ENCODE measurements at places on chromosomes 2 and 18. TPM values are rescaled to one million over a fixed set of nuclear protein-coding genes. Genes with fewer than 3 reads are reported as not detected.

CIB4 gene
- polyA plus RNA-seq: not detected

EFEMP1 gene
- polyA plus RNA-seq: not detected

TMEM169 gene
- polyA plus RNA-seq: 1.1 TPM

CAPN14 gene
- polyA plus RNA-seq: 0.07 TPM

RMDN2 gene
- polyA plus RNA-seq: 6.3 TPM

GRCh38 chr18:51862051-51862715, 477.8 kb upstream of the DCC start:
- no peaks in the 10 kb centered on the region for H3K27me3 ChIP-seq
- H3K27ac ChIP-seq: no peak overlapping the region
- no peak overlapping the region for H3K4me3 ChIP-seq
- no peaks in the 10 kb centered on the region for H3K4me1 ChIP-seq

GRCh38 chr2:50951437-50951836, 80.5 kb downstream of the NRXN1 start:
- no peak overlapping the region for H3K27ac ChIP-seq
- H3K4me3 ChIP-seq: no peak overlapping the region
- DNase-seq: no peak
- H3K4me1 ChIP-seq: no peaks in the 10 kb centered on the region
- no peaks in the 10 kb centered on the region for H3K27me3 ChIP-seq

GRCh38 chr2:40204268-40204667, 247.6 kb downstream of the SLC8A1 start:
- H3K27me3 ChIP-seq: no peaks in the 10 kb centered on the region
- H3K4me3 ChIP-seq: no peak overlapping the region
- no peaks in the 10 kb centered on the region for H3K4me1 ChIP-seq
- no peak for DNase-seq

GRCh38 chr2:5176764-5177163, 515.4 kb upstream of the SOX11 start:
- no peak overlapping the region for H3K4me3 ChIP-seq
- H3K36me3 ChIP-seq: no peaks in the 10 kb centered on the region
- H3K27me3 ChIP-seq: no peaks in the 10 kb centered on the region
- no peaks in the 10 kb centered on the region for H3K4me1 ChIP-seq
- DNase-seq: no peak

- H3K36me3 ChIP-seq: no peaks in the 10 kb centered on the region
- no peak overlapping the region for H3K4me3 ChIP-seq
- no peaks in the 10 kb centered on the region for H3K27me3 ChIP-seq
- H3K4me1 ChIP-seq: peaks cover 36% of the 10 kb centered on the region
- no peak overlapping the region for H3K27ac ChIP-seq
Measured at GRCh38 chr2:201433394-201433995, 17.8 kb downstream of the TRAK2 start.

DNA sequence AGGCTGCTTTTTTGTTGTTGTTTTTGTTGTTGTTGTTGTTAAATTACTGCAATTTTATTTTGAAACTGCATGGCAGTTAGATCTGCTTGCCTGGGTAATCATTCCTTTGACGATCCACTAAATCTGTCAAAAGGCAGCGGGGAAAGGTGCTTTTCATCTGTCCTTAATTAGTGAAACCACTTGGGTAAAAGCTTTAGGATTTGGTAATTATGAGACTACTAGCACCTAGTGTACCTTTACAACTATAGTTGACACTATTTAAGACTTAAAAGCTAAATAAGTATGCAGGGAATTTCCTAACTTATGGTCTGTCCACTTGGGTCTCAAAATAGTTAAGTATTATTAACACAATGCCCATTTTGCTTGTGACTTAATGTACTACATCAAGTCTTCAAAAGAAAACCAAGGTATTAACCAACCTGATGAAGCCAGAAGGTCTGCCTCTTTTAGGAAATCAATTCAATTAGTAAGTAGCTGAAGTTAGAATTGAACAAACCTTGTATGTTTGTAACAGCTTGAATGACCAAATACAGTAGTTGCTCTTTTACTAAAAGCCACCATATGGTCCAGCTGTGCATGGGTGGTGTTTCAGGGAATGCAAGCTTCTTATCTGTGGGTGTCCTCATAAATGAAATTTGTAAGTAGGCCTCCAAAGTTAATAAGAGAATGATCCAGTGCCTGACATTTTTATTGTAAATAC, 44.8 kb downstream of the NAB1 start:
- H3K4me3 ChIP-seq: no peak overlapping the region
- DNase-seq: no peak
- H3K27me3 ChIP-seq: no peaks in the 10 kb centered on the region
- H3K4me1 ChIP-seq: no peaks in the 10 kb centered on the region

GRCh38 chr2:219118504-219118903, 42.1 kb downstream of the NHEJ1 start:
- no peak overlapping the region for H3K27ac ChIP-seq
- no peaks in the 10 kb centered on the region for H3K27me3 ChIP-seq
- H3K36me3 ChIP-seq: no peaks in the 10 kb centered on the region
- no peak overlapping the region for H3K4me3 ChIP-seq
- no peak for DNase-seq

DNA sequence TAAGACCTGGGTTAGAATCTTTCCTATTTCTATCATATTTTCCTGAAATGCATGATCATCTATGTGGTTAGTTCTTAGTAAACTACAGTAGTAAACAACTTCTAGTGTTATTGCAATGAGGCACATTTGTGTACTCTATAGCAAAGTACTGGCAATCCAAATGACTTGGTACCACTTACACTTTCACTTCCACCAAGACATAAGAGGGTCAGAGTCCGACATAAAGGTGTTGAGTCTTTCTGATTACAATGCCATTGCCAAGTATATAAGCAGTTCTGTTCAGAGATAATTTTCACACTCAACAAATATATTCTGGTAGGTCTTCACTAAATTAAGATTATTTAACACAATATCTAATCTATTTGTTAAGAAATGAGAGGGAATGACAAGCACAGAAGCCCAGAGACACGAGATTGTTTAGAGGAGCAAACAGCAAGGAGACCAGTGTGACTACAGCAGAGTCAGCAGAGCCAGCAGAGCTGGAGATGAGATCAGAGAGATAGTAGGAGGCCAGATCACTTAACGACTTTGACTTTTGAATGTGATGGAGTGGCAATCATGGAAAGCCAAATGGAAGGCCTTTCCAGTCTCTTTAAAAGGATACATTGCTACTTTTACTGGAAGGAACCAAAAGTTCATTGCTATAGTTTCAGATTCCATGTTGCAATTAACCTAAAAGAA, 27.5 kb downstream of the SOS1 start:
- H3K36me3 ChIP-seq: no peaks in the 10 kb centered on the region
- H3K4me1 ChIP-seq: peaks cover 18% of the 10 kb centered on the region
- no peak overlapping the region for H3K4me3 ChIP-seq
- no peak overlapping the region for H3K27ac ChIP-seq

- no peak overlapping the region for H3K27ac ChIP-seq
- H3K4me1 ChIP-seq: no peaks in the 10 kb centered on the region
- H3K27me3 ChIP-seq: no peaks in the 10 kb centered on the region
- DNase-seq: no peak
- H3K4me3 ChIP-seq: no peak overlapping the region
Measured at GRCh38 chr2:26711457-26712161, 19.1 kb downstream of the KCNK3 start.

DNA sequence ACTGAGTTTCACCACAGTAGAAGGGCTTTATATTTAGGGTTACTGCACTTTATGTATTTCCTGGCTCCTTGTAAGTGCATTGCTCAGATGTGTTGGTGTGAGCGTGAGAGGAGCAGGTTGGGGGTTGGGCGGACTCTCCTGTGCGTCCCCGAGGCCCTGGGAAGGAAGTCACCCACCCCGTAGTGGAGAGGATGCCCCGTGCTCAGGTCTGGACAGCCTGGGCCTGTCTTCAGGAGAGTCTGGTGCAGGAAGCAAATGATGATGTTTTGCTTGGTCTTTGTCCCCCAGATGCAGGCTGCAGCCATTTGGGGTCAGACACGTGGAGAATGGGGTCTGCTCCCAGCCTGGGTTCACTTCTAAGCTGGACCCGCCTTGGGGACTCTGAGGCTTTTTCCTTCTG, 182.8 kb downstream of the LDLRAD4 start:
- no peak overlapping the region for H3K27ac ChIP-seq
- DNase-seq: no peak
- H3K27me3 ChIP-seq: no peaks in the 10 kb centered on the region
- no peaks in the 10 kb centered on the region for H3K4me1 ChIP-seq

DNA sequence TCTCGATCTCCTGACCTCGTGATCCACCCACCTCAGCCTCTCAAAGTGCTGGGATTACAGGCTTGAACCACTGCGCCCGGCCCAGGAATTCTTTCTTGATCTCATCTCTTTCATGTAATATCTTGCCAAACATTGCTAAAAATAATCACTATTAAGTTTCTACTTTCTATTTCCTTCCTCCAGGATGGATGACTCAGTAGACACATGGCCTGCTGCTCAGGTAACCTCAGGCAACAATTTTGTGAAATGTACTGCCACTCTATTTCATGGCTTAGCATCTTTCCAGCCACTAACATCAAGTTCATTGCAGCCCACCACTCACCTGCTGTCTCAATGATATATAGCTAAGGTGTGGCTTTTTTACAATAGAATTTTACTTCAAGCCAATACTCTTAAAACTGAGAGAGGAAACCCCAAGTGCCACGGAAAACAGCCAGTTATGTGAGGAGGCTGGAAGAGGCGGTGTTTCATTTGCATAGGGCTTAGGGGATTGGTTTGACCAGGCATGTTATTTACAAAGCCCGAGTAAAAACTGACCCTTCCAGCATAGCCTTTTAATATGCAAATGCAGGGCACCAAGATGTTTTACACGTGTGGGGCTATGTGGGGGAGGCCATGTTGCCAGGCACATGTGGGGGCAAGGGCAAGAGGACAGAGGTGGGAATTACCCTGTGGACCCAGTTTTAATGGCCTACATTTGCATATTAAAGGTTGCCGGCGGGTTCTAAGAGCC, 11.3 kb upstream of the SUMO1 start:
- no peaks in the 10 kb centered on the region for H3K4me1 ChIP-seq
- peaks cover 2% of the 10 kb centered on the region for H3K27me3 ChIP-seq
- H3K36me3 ChIP-seq: no peaks in the 10 kb centered on the region
- no peak overlapping the region for H3K27ac ChIP-seq

DNA sequence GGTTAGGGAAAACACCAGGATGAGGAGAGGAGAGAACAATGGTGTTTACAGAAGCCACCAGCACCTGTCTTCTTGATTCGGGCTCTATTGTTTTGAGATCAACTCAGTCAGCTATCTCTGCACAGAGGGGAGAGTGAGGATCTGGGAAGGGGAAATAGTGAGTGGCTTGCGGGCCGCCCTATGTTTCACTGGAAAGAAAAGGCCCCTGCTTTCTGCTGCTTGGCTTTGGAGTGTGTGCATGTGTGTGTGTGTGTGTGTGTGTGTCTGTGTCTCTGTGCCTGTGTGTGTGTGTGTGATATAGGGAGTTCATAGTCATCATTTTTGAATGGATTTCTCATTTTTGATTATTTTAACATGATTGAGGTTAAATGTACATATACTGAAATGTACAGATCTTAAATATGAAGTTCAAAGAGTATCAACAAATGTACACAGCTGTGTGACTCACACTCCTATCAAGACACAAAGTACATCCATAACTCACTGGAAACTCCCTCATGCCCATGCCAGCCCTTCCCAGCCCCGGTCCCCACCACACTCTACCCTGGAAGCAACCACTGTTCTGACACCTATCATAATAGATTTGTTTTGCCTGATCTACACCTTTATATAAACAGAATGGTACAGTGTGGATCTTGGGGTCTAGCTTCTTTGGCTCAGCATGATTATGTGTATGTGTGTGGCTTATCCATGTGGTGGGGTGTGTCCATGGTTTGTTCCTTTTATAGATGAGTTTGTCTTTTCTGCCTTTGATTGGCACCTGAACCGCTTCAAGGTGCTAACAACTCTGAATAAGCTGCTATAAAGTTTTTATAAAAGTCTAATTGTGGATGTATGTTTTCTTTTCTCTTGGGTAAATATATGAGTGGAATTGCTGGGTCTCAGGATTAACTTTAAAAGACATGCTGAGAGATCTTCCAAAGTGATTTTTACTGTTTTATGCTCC, 258.3 kb downstream of the SETBP1 start:
- H3K4me1 ChIP-seq: no peaks in the 10 kb centered on the region
- H3K4me3 ChIP-seq: no peak overlapping the region
- H3K36me3 ChIP-seq: no peaks in the 10 kb centered on the region
- DNase-seq: no peak

Measured in CD8-positive, alpha-beta memory T cell (primary cell).